ENCODE measurements at places on chromosomes 6 and 20.

DNA sequence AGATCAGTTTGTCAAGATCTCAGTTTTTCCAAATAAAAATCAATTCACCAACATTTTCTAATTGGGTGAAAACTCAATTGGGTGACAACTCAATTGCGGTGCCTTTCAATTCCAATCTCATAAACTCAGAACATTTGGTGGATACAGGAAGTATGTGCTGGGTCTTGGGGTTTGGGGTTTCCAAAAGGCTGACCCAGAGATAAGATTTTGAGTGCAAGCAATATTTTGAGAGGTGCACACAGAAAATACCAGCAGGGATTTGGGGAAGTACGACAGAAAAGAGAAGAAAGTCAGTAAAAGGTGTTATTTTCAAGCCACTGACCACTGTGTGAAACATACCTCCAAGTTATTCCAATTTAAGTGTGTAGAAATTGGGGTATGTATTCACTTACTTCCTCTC, 258.0 kb downstream of the PHACTR1 start:
- no peak for DNase-seq

- DNase-seq, result no peak
Measured at GRCh38 chr6:85472744-85473143, 22.9 kb downstream of the NT5E start.

GRCh38 chr20:40189621-40190020, 499.4 kb downstream of the MAFB start:
- DNase-seq, result no peak

DNA sequence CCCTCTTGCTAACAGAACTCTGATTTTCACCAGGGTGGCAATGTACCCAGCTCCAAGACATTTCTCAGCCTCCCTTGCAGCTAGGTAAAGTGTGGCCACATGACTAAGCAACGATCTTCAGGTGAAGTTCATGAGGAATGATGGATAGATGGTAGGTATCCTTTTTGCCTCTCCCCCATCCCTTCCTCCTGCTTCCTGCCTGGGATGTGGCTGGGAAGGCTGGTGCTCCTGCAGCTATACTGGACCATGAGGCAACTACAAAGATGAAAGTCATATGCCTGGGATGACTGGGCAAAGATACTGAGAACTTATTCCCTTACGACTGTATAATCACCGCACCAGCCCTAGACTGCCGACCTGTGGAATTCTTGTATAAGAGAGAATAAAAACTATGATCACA, 13.4 kb downstream of the ZNF335 start:
- DNase-seq, result no peak

DNA sequence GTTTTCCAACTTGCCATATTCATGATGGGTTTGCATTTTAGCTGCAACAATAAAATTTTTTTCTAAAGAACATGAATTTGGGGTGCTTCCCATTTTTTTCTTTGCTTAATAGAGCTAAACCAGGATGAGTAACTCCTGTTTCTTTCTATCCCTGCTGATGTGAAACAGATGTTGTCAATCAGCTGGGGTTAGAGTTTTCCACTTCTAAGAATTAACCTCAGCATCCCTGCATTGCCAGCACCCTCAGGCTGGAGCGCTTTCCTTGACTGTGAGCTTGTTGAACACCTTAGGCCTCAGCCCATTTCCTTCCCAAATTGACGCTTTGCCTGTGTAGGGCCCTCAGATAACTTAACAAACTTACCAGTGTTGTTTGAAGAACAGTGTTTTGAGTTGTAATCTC, 74.5 kb downstream of the PTPN1 start:
- no peak for DNase-seq

DNA sequence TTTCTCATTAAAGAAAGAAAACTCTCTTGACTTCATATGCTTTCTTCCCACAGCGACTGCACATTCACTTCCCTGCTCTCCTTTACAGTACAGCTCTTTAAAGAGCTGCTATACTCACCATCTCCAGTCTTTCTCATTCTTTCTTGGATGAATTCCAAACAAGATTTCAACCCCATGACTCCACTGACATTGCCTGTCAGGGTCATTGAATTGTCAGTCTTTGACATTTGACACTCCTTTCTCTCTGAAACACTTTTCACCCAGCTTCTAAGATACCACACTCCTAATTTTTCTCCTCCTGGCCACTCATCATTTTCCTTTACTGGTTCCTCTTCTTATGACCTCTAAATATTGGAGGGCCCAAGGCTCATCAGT, 811 bp upstream of the ARMH2 start:
- DNase-seq, result no peak

DNA sequence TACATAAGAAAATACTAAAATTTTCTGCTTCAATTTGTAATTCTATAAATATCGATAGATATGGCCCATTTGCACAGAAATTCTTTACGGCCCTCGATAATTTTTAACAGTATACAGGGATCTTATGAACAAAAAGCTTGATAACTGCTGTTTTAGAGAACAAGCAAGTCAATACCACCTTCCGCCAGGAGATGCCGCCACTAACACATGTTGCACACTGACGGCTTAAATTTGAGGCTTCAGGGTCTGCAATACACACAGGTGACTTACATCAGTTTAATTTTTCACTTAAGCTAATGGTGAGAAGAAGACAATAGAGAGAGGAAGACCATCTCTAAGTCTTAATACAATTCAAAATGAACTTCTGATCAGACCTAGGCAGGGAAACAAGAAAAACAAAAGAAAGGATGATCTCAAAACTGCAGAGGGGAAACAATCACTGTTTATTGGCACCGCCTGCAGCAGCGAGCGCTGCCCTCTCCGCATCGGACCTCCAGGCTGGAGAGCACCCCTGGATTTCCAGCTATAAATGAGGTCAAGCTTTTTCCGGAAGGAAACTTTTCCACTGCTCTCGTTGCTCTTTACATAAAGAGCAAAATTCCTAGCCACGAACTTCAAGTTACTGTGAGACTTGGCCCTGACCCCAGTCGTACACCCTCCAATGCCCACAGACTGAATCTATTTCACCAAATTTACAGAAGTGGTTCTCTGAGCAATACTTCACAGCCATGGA, 53.9 kb downstream of the OTOR start:
- no peak for DNase-seq

DNA sequence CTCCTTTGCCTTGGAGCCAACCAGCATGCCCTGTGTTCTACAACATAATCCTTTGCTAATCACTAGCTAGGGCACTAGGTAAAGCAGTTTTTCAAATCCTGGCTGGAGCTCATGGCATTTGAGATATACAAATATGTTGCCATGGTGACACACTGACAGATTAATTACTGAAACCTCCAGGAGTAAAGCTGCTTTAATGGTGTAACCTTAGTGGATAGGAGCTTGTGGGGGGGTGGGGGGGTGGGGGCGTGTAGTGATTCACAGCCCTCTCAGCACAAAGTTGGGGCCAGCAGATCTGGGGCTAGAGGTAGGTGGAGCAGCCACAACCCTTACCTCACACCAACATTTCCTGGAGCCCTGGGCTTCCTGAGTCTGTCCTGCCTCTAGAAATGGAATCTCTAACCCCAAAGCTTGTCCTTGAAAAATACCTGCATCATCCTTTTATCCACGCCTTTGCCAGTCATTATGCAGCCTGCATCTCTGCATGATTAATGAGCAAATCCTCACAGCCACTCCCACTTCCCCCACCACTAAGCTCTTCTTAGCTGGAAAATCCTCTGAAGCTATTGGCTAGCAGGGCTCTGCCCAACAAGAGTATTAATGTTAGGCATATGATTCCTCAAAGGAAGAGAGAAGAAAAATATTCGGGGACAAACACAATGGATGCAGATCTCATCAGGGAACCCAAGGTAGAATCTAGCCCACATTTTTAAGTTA, 84.5 kb upstream of the PRND start:
- no peak for DNase-seq

- DNase-seq, result no peak
Measured at GRCh38 chr6:15025446-15025845, 220.4 kb upstream of the JARID2 start.

DNA sequence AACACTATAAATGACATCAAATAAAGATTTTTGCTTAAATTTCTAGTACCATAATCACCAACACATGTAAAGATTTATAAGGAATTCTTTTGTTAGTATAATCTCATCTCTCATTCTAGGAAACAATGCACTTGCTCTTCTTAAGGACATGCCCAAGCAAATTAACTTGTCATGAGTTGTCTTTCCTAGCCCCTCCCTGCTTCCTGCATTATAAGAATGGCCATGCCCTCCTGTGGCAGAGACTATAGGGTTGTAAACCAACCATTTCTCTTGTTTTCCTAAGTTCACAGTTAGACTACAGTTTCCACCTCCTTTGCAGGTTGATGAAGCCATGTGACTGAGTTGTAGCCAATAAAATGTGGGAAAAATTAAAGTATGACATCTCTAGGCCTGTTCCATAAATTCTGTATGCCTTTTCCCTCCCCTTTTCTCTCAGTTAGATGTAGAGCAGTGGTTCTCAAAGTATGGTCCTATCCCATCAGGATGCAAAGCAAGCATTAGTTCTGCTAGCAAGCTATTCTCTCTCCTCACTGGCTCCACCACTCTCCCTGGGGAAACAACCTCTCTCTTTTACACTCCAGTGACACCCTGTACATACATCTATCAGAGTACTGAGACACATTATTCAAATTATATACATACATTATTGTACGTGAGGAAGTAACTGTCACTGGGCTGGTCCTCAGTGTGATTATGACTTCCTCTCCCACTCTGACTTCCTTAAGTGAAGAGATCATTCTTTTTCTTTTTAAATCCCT, 295.0 kb downstream of the PKHD1 start:
- DNase-seq, result no peak

GRCh38 chr6:153616506-153616905, 422.5 kb upstream of the OPRM1 start:
- DNase-seq, result no peak

GRCh38 chr6:158519761-158520160, 40.1 kb upstream of the TMEM181 start:
- no peak for DNase-seq

GRCh38 chr6:110589865-110590513, 113.6 kb upstream of the SLC22A16 start:
- no peak for DNase-seq

GRCh38 chr20:6765469-6766058, 1.9 kb upstream of the BMP2 start:
- no peak for DNase-seq

DNA sequence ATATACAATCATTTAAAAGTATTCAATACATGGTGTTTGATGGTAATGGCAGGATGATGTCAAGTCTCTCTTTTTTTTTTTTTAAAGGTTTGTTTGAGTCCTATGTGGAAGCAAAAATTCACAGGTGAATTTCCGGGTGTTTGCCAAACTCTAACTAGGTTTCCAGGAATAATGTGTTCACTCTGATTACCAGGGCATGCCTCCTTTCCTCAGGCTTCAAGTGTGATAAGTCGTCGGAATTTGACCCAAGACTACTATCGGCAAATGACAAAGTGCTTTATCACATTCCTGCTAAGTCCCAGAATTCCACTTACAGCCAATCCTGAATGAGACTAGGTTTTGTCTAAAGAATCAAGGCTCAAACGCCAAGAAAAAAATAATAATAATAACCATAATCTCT, 7.3 kb downstream of the OARD1 start:
- DNase-seq, result no peak

DNA sequence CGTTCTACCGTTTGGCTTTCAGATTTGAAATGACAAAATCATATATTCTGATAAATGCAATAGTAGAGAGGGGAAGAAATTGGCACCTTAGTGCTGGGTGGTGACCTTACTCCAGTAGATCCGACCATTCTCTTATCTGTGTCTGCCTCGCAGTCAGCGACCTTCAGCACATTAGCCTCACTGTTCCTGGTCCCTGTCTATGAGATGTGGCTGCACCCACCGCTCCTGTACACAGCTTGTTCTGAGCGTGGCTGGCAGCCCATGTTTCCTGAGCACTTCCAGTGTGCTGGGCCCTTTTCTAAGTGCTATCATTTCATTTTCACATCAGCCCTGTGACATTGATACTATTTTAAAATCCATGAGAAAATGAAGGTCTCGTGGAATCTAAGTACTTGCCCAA, 138.1 kb downstream of the TMEM242 start:
- DNase-seq, result no peak

DNA sequence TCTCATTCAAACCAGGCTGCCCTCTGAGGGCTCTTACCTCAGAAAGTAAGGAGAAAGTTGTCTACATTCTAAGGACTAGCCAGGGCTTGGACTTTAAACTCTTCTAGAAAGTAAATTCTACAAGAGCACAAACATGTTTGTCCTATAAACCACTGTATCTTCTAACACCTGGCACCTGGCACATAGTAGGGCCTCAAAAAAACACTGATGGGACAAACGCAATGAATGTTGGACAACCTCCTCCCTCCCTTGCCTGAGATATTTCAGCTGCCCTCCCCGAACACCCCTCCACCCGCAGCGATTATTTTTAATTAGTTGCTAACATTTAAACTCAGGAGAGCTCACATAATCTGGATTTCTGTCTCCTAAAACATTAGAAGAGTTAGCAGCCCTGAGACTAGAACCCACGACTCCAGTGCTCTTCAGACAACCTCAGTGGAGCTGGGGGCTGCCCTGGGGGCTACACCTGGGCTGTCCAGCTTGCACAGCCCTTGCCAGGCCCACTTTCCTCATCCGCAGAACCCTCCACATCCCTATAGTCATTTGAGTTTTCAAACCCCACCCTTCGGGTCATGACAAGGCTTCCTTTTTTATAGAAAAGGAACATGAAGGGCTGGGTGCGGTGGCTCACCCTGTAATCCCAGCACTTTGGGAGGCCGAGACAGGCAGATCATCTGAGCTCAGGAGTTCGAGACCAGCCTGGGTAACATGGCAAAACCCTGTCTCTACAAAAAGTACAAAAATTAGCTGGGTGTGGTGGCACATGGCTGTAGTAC, 4.9 kb downstream of the HCK start:
- no peak for DNase-seq

DNA sequence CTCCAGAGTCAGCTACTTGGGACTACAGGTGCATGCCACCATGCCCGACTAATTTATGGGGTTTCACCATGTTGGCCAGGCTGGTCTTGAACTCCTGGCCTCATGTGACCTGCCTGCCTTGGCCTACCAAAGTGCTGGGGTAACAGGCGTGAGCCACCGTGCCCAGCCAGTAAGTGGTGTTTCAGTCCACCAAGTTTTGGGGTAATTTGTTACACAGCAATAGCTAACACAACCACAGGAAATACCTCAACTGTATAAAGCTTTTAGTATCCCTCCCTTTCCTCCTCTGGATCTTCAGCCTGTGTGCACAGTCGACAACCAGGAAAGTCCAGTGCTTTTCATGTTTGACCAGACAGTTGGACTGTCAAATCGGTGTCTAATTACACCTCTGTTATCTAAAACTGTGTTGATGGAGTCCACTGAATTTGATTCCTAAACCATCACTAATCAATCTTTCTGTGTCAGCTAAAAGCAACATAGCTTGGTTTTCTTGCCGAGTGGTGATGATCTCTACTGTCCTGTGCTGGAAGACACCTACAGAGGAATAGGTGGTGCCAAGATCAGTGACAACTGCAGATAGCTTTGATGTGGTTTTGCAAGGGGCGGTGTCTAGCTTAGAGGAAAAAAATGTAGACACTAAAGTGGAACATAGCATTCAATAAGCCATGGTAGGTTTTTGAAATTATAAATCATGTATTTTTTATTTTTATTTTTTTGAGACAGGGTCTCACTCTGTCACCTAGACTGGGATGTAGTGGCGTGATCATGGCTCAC, 22.2 kb upstream of the ZBTB2 start:
- no peak for DNase-seq
